ENCODE measurements at places on chromosomes 7 and 10.

GRCh38 chr10:121774404-121774803, 153.4 kb downstream of the ATE1 start:
- DNase-seq = no peak

GRCh38 chr7:97732565-97733275, 834 bp downstream of the TAC1 start:
- no peak for DNase-seq

GRCh38 chr7:140645166-140645900, 4.7 kb upstream of the DENND2A start:
- DNase-seq = no peak

- DNase-seq = no peak
Measured at GRCh38 chr10:24912215-24912614, 40.2 kb downstream of the PRTFDC1 start.

GRCh38 chr7:121039510-121039822, 51.0 kb downstream of the CPED1 start:
- no peak for DNase-seq

DNA sequence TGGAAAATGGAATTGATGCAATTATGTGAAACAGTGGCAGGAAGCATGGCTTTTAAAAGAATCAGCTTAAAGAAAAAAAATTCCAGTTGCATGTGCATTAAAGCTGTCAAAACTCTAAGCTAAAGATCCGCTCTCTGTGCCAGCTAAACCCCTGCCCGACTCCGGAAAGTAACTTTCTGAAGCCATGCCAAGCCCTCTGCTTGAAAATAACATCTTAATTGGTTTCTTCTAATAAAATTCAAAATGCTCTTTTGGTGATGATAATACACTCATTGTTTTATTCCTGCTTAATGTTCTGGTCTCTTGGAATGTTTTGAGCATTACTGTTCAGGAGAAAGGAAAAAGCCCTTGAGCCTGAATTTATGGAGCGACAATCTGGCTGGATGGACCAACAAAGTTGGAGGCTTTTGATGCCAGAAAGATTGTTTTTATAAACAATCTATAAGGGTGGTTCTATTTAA, 11.7 kb downstream of the SEMA3C start:
- no peak for DNase-seq

DNA sequence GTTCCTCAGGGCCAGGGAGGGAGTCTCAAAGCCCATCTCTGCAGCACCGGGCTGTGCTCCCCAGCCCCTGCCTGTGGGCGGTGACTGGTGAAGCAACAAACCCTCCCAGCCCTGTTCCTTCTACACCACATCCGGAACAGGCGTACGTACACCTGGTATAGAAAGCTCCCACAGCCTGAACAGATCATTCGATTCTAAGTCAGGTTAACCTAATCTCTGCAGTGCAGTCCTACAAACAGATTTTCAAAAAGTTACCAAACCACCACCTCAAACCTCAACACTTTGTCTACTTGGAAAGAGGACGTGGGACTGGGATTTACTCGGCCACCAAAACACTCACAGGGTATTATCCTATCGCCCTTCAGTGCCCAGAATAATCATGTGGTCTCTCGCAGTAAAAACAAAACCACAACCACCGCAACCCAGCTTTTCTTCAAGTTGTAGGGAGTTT, 238.4 kb downstream of the DIP2C start:
- no peak for DNase-seq

- no peak for DNase-seq
Measured at GRCh38 chr7:153835103-153835502, 217.1 kb upstream of the DPP6 start.

- no peak for DNase-seq
Measured at GRCh38 chr10:7192061-7192460, 218.8 kb downstream of the SFMBT2 start.

- no peak for DNase-seq
Measured at GRCh38 chr10:28367929-28368484, 65.1 kb upstream of the MPP7 start.

- DNase-seq = no peak
Measured at GRCh38 chr10:77070346-77070745, 567.3 kb downstream of the KCNMA1 start.

DNA sequence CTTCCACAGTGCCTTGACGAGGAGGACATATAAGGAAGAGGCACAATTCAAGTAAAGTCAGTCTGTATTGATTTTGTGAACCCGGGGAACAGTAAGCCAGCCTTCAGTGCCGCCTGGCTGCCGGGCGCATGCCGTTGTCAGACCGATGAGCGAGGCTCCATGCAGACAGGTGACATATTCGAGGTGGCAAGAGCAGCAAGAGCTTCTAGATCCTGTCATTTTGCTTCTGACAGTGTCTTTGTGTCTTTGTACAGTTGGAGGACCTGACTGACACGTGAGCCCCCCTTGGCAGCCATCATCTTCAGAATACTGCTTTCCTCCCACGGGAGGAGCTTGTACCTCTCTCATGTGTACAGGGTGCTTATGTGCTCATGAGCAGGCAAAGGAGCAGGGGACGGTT, 387.5 kb upstream of the GALNT17 start:
- DNase-seq = no peak

- no peak for DNase-seq
Measured at GRCh38 chr10:125086691-125087090, 73.7 kb downstream of the CTBP2 start.

GRCh38 chr7:137091396-137091795, 222.9 kb downstream of the CHRM2 start:
- no peak for DNase-seq

DNA sequence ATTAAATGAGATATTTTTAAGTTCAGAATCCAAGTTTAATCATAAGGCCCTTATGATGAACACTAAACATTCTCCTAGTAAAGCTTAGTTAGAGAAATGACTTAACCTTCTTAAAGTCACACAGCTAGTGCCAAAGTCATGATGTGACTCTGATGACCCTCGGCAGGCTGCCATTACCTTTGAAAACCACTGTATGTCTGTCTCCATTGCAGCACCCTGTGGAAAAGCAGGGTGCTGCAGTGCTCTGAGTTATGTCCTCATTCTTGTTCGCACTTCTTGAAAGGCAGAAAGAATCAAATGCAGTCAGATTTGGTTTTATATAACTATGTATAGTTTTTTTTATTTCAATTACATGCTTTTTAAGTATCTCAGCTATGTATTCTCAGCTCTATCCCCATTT, 105.0 kb downstream of the PHTF2 start:
- DNase-seq = no peak

GRCh38 chr10:76946270-76946669, 691.3 kb downstream of the KCNMA1 start:
- DNase-seq = no peak

GRCh38 chr7:54398863-54399262, 143.3 kb upstream of the VSTM2A start:
- DNase-seq = no peak

DNA sequence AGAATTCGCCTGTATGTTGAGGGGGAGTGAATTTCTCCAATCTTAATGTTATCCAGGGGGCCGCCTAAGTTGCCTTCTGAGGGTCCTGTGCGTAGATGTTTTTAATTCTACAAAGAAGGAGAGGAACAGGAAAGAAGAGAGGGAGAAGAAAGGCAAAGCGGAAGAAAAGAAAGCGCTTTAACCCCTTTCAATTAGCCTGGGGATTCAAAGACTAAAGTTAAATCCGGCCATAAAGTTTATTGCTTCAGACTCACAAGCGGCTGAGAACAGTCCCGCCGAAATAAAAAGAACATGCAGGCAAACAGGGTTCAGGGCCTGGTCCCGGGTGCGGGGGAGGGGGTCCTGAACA, 4.5 kb downstream of the HOXA5 start:
- DNase-seq = no peak

GRCh38 chr10:59324597-59324996, 37.8 kb downstream of the FAM13C start:
- no peak for DNase-seq

DNA sequence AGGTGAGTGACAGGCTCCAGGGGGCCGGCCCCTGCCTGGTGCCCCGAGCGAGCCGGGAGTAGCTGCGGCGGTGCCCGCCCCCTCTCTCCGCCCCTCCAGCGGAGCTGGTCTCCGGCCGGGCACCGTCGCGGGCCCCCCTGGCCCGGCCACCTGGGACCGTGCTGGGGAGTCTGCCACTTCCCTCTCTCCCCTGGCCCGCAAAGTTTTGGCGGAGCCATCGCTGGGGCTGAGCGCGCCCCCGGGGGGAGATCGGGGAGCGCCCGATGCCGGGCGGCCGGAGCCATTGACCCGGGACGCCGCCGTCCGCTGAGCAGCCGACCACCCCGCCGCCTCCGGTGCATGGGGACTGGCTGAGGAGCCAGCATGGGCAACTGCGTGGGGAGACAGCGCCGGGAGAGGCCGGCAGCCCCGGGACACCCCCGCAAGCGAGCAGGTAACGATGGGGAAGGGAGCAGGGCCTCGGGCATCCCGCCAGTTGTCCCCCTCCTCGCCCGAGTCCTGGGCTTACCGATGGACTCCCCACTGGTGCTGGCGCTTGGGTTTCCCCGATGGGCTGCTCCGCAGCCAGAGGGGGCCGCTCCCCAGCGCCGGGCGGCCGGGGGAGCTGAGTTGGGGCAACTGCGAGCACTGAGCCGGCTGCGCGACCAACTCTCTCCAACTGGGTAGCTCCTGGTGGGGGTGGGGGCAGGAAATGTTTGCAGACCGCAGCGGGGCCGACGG, at the start of gene UBTD1:
TSS of gene UBTD1 (plus strand) at position 84 of the 720 bp plus-strand sequence. CDS start at position 364, 280 bp downstream.
- no peak for DNase-seq

DNA sequence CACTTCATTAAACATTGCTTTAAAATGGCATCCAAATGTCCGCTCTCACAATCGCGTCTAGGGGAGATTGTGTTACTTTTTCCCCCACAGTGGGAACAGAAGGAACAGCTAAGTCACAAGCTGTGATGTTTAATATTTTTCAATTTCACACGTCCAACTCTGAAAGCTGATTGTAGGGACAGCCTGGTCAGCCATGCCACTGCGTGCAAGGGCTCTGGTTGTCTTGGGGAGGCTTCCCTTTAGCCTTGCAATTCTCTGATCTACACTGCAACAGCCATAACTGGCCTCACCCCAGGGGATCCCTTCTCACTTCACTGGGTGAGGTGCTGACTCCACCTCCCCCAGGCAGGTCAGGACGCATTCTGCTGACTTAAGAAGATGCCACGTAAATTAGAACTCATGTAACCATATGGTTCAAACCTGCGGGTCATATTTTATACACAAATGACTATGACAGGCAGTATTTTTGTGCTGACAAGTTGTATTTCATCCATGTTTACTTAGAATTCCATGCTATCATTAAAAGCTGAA, 425.2 kb upstream of the NFE2L3 start:
- no peak for DNase-seq

GRCh38 chr10:80526742-80527141, 11.0 kb upstream of the SH2D4B start:
- DNase-seq = no peak

- no peak for DNase-seq
Measured at GRCh38 chr7:129919492-129919891, 33.3 kb downstream of the UBE2H start.

DNA sequence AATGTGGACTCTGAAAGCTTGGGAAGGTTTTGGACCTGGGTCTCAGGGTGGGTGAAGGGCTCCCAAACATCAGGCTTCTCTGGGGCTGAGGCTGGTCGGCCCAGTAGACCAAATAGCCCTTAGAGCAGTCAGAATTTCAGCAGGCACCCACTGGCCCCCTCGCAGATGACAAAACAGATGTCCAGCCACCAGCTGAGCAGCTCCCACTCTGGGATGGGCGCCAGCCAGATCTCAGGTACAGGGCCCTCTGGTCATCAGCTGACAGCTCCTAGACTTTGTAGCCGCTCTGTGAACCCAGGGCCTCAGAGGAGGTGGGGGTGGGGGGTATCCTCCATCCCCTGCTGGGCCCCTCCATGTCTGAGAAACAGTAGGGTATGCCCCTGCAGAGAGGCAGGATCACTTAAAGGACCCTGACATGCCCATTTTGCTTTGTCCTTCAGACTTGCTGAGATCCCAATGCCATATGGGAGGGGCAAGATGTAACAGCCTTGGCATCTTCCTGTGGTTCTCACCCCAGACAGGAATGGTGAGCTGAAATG, 26.5 kb downstream of the HSPA12A start:
- no peak for DNase-seq

GRCh38 chr10:62618576-62619412, 185.7 kb upstream of the ADO start:
- no peak for DNase-seq

GRCh38 chr7:93036149-93036640, 81.6 kb downstream of the SAMD9 start:
- DNase-seq = no peak

- DNase-seq = no peak
Measured at GRCh38 chr7:104908636-104909035, 105.4 kb upstream of the KMT2E start.

DNA sequence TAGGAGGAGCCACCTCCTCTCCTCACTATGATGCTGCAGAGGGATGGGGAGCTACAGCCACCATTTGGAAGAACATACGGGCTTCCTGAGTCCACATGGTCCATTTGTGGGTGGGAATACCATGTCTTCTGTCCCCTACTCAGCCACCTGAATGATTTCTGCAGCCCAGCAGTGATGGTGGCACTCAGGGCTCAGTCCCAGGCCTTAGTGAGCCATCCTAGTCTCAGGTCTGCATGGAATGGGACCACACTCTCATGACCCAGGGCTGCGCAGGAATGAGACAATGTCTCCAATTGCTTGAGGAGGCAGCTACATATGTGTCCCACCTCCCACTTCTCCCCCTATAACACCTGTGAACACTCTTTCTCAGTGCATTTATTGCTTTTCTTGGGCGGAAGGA, 4.8 kb downstream of the SFTPA1 start:
- DNase-seq = no peak

GRCh38 chr7:28128608-28129007, 52.0 kb downstream of the JAZF1 start:
- DNase-seq = no peak

GRCh38 chr10:74624501-74624900, 201.9 kb upstream of the KAT6B start:
- no peak for DNase-seq

DNA sequence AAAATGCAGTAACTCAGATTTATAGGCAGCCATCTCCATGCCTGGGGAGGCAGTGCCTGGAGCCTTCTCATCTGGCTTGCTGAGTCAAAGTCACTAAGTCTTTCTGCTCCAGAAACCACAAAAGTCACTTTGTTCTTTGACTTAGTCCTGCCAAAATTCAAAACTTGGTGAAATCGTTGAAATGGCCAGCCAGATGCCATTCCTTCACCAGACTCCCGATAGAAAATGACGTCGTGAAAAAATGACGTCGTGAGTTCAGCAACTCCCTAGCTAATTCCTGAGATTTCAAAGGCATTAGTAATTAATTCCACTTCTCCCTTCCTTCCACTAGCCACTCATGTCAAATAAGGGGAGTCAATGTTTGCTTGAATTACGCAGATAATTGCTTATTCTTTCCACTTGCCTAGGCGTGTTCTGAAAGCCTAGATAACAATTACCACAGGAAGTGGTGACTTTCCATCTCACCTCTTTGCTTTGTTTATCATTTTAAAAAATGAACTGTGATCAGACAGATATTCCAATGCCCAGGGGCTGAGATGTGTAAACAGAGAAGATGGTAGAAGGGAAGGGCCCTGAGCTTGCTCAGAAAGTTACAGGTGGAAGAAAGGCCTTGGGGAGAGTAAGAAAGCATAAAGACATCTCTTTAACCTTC, 48.5 kb upstream of the OSBPL3 start:
- DNase-seq = no peak
